CD14-positive monocyte (primary cell): ENCODE measurements at places on chromosomes 6 and 20.

GRCh38 chr6:169539176-169539897 is 162.5 kb downstream of the WDR27 start:
- DNase-seq: no peak

DNA sequence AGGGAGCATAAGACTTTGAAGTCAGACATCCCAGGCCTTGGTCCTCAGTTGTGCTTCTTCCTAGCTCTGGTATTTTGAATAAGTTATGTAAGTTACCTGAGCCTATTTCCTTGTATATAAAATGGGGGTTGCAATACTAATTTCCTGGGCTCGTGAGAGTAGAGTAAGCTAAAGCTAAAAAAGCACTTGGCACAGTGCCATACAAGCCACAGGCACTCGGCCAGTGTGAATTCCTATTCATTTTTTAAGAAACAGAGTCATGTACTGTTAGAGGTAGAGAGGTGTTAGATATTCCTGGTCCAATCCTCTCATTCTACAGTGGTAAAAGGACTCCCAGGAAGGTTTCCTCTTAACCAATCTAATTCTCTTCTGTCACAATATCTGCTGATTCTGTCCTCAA is 79.6 kb upstream of the EPB41L1 start:
- no peak for DNase-seq

DNA sequence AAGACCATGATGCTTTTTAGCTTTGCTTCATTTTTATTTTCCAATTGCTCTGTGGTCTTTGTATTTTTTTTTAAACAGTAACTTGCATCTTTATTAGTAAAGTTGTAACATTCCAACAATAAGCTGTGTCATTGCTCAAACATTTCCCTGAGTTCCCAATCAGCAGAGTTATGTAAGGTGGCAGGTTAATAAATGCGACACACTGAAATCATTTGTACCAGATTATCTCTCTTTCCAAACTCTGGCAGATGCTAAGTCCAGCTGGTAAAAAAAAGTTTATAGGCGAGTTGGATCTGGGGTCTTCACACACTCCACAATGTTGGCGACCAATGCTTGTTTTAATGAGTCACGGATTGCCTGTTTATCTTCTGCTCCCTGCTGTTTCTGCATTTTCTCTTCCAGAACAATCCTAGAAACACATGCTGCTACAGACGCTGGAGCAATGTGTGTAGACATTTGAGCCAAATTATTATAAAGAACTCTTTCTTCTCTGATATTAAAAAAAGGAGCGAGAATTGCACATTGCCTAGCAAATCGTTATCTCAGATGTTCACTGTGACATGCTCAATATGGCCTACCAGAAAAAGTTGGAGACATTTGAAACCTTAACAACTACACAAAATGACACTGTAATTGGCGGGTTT is 113.6 kb upstream of the IFNGR1 start:
- no peak for DNase-seq

- no peak for DNase-seq
Measured at GRCh38 chr20:48406498-48406897, 421.3 kb downstream of the PREX1 start.

DNA sequence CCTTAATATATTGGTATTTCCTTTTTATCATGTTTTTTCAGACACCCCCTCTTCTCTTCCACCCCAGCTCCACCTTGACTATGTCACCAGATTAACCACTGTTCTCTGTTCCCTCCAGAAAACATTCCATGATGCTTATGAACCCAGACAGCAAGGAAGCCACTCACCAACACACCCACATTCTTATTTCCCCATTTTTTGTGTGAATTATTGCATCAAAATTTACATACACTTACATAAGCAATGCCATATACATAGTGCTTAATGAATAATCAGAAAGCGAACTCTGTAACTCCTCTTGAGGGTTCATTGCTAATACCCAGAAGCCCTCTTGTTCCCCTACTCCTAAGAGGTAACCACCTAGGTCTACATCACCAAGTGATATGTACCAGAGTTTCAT is 182.3 kb upstream of the CDYL start:
- DNase-seq: no peak
